ENCODE measurements at places on chromosomes 12 and 14. TPM values are rescaled to one million over a fixed set of nuclear protein-coding genes. Genes with fewer than 3 reads are reported as not detected.

The INHBC gene
- not detected for polyA plus RNA-seq

The SLC4A8 gene
- polyA plus RNA-seq = 7.6 TPM

The BMP4 gene
- polyA plus RNA-seq = 2.5 TPM

The TMTC1 gene
- 4.8 TPM for polyA plus RNA-seq

The CPNE6 gene
- 0.16 TPM for polyA plus RNA-seq

The RPS6KA5 gene
- 2.1 TPM for polyA plus RNA-seq

The TMEM260 gene
- 12.7 TPM for polyA plus RNA-seq

GRCh38 chr12:2963154-2963759 lies 4.1 kb downstream of the TEAD4 start:
- H3K27ac ChIP-seq = peak overlapping the region; percentile 99
- peaks cover 48% of the 10 kb centered on the region for H3K4me1 ChIP-seq
- H3K36me3 ChIP-seq = peaks cover 21% of the 10 kb centered on the region
- peak; percentile 70 for DNase-seq
- H3K27me3 ChIP-seq = 0 out of 2 replicates have a peak, but pooled peaks cover 3% of the 10 kb centered on the region

GRCh38 chr14:31934767-31935266 lies 142.3 kb upstream of the ARHGAP5 start:
- no peaks in the 10 kb centered on the region for H3K27me3 ChIP-seq
- H3K36me3 ChIP-seq = no peaks in the 10 kb centered on the region
- H3K27ac ChIP-seq = no peak overlapping the region
- peaks cover 17% of the 10 kb centered on the region for H3K4me1 ChIP-seq

GRCh38 chr12:25853316-25854095 lies 105.0 kb upstream of the RASSF8 start:
- no peak for DNase-seq
- no peaks in the 10 kb centered on the region for H3K36me3 ChIP-seq
- no peak overlapping the region for H3K27ac ChIP-seq
- H3K4me3 ChIP-seq = no peak overlapping the region
